Endothelial cell (in vitro differentiated cells): ENCODE measurements at places on chromosomes 16 and 17. TPM values are rescaled to one million over a fixed set of nuclear protein-coding genes. Genes with fewer than 3 reads are reported as not detected.

- H3K4me3 ChIP-seq = no peak overlapping the region
- no peak overlapping the region for H3K27ac ChIP-seq
- peaks cover 1% of the 10 kb centered on the region for H3K27me3 ChIP-seq
- DNase-seq = no peak
These were observed 25.4 kb upstream of the B4GALNT2 start for GRCh38 chr17:49107211-49107557.

DNA sequence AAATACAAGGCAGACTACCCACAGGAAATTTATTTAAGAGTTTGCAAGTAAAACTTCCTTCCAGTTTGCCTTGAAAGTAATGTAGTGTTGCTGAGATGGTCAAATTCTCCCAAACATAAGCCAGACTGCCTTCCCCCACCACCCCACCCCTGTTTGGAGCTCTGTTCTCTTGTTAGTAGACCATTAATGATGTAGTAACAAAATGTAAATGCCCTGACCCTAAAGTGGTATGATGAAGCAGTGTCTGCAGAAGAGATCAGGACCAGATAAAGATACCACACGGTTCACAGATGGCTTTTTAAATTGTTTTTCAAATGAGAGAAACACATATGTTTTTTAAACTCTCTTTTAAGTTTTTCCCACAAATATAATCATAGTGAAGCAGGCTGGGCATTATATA, 136.4 kb upstream of the TMEM97 start:
- no peak overlapping the region for H3K4me3 ChIP-seq
- no peak overlapping the region for H3K27ac ChIP-seq
- peaks cover 34% of the 10 kb centered on the region for H3K36me3 ChIP-seq

DNA sequence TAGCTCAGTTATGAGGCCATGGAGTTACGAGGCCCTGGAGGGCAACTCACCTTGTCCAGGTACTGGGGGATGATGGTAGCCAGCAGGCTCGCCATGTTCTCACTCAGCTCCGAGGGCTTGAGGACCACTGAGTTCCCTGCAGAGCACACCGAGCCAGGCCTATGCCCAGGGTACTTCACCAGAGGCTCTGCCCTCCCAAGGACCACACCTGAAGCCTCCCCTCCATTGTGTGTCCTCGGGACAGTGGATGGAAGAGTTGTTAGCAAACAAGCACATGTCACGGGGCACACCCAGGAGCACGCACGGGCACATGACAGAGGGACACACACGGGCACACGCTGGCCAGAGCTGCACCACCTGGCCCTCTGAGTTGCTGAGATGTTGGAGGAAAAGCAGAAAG, 5.6 kb downstream of the ALDH3A1 start:
- H3K27me3 ChIP-seq = peaks cover 3% of the 10 kb centered on the region
- no peak for DNase-seq
- H3K27ac ChIP-seq = no peak overlapping the region
- H3K36me3 ChIP-seq = no peaks in the 10 kb centered on the region

HSD17B2 gene
- total RNA-seq = not detected
